ENCODE measurements at places on chromosomes 3 and 15. TPM values are rescaled to one million over a fixed set of nuclear protein-coding genes. Genes with fewer than 3 reads are reported as not detected.

DNA sequence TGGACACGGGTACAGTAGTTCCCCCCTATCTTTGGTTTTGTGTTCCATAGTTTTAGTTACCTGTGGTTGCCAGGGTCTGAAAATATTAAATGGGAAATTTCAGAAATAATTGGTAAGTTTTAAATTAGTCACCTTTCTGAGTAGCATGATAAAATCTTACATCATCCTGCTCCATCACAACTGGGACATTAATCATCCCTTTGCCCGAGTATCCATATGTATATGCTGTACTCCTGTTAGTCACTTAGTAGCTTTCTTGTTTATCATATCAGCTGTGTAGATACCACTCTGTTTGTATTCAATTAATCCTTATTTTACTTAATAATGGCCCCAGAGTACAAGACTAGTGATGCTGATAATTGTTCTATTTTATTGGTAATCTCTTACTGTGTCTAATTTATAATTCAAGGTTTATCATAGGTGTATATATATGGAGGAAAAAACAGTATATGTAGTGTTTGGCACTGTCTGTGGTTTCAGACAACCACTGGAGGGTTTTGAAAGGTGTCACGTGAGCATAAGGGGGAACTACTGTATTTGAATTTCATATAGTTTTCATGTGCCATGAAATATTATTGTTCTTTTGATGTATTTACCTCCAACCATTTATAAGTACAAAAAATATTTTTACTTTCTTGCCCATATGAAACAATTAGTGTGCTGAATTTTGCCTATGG is 41.4 kb downstream of the CTDSPL2 start:
- no peak for DNase-seq

DNA sequence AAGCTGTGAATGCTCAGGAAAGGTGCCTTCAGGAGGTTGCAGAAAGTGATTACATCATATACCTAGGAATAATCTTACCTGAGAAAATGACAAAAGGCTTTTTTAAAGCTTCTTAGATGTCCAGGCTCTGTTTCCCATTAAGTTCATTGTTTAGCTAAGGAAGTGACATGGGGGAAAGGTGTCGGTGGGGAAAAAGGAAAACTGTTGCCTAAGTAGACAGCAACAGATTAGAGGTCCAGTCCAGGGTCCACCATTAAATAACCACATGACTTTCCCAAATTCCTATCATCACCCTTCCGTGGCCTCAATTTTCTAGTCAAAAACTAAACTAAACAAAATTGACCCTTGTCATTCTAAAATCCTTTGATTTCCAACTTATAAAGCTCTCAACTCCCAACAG is 4.3 kb downstream of the WWTR1 start:
- DNase-seq, result no peak

DNA sequence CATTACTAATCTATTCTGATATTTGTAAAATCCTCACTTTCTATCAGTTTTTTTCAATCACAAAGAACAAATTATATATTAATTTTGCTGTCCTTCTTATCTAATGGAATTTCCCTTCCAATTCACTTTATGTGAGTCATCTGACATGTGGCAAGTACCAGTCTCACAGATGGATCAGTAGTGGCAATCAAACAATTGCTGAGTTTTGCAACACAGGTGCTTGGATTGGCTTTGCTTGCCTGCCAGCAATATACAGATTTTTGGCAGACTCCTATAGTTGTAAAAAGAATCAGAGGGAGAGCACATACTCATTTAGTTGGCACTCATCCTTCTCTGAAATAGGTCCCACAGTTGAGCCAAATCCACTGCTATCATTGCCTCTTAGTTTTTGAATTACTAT is 83.7 kb downstream of the BCHE start:
- no peak for DNase-seq

GRCh38 chr15:77804210-77804609 is 171.5 kb upstream of the LINGO1 start:
- DNase-seq, result no peak

DNA sequence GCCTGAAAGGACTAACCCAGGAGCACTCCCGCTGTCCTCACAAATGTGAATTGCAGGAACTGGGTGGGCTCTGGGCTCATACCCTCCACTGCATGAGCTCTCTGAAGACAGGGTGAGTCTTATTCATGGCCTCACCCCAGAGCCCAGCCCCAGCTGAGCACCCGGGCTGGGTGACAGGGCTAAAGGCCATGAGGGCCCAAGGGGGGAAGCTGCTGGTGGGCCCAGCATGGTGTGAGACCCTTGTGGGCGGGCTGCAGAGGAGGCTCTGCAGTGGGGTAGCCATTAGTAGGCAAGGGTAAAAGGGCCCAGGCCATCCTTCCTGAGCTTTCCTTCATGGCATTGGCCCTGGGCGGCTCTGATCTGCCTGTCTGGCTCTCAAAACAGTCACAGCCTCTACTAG is 30.3 kb downstream of the SRPRB start:
- DNase-seq, result no peak

DNA sequence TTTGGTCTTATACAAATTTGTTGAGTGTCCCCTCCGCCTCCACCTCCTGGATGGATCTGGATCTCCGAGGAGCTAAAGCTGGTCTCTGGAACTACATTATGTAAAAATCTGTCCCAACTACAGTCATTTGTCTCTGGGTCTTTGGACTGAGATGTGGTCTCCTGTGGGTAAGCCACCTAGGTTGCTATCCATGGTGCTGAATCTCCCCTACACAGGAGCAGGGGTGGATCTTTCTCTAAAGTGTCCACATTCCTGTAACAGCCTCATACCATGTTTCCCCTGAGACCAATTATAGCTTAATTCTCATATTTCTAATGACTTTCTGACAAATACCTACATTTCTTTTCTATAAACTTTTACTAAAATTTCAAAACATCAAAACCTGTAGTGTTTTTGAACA is 625.8 kb downstream of the TAFA4 start:
- DNase-seq, result no peak

DNA sequence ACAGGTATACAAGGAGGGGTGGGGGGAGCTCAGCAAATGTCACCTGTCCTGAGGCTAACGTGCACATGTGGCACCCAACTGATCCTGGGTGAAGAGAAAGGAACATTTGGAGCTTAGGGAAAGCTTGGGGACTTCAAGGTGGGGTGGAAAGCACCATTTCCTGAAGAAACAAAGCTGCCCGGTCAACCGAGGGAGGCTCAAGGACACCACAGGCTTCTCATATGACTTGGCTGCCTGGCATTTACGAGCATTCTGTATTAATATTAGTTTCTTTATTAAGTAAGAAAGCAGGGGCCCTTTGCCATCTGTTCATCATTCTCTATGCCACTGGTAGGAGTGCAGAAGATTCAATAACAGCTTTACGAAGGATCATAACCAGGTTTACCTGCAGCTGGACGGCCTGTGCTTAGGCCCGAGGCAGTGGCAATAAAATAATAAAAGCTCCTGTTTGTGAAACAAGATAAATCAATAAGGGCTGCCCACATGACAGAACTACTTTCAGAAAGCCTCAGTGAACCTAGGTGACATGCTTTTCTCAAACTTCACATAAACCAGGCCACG is 54.0 kb downstream of the ETV5 start:
- DNase-seq, result no peak

- DNase-seq, result no peak
Measured at GRCh38 chr3:12040902-12041301, 36.7 kb downstream of the SYN2 start.

DNA sequence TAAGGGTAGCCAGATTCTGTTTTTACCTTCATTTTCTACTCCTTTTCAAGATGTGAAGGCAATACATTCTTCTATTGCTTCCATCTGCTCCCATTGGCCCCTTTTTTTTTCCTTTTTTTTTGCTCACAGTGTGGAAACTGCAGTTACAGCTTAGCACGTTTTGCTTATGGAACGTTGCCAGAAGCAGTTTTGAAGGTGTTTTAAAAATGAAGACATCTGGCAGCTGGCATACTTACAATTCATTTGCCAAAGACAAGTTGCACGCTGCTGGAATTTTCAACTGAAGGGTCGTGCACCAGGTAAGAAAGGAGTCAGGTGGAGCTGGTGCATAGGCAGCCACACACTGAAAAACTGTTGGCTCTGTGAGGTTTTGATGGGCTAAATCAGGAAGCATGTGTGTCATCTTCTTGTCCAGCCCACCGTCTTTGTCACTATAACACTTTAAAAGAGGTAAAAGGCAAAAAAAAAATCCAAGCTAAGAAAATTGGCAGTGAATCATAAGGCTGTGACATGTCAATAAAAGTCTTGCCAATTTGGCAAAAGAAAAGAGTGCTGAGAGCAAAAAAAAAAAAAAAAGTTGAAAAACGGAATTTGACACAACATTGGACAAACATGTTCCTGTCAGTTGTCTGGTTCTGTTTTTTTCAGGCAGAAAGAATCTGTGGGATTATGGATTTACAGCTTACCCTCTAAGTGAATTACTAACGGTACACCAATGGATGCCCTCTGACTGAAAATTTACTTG is 225.4 kb upstream of the SOX2 start:
- no peak for DNase-seq

DNA sequence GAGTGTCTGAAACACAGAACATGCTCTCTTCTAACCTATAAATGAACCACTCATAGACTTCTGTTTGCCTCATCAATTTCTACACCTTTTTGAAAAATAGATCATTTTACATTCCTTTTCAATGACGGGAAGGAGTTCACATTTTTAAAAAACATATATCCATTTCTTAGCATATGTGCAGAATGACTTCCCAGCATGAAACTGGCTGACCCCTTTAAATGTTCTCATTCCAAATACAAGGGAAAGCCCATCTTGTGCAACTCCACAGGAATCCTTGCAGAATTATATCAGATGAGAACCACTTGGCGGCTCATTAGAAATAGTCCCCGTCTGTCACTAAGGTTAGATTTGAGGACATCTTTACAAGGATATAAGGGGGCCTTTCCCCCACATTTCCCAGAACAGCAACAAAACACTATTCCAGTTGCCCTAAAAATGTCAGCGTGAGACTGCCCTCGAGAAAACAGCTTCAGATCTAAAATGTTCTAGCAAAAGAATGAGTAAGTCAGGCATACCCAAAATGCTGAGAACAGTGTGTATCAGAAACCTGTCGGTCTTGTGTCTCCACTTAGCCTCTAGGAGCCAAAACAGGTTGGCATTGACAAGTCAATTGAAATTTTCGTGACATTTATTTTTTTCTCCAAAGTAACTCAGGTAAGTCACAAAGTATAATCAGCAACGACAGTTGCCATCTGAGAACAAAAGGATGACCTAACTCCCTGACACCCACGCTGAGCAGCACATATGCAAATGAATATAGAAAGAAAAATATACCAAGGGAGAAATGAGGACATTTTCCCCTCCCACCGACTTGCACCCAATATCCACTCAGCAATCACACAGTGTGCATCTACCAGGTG is 63.1 kb downstream of the FOXP1 start:
- DNase-seq, result no peak

DNA sequence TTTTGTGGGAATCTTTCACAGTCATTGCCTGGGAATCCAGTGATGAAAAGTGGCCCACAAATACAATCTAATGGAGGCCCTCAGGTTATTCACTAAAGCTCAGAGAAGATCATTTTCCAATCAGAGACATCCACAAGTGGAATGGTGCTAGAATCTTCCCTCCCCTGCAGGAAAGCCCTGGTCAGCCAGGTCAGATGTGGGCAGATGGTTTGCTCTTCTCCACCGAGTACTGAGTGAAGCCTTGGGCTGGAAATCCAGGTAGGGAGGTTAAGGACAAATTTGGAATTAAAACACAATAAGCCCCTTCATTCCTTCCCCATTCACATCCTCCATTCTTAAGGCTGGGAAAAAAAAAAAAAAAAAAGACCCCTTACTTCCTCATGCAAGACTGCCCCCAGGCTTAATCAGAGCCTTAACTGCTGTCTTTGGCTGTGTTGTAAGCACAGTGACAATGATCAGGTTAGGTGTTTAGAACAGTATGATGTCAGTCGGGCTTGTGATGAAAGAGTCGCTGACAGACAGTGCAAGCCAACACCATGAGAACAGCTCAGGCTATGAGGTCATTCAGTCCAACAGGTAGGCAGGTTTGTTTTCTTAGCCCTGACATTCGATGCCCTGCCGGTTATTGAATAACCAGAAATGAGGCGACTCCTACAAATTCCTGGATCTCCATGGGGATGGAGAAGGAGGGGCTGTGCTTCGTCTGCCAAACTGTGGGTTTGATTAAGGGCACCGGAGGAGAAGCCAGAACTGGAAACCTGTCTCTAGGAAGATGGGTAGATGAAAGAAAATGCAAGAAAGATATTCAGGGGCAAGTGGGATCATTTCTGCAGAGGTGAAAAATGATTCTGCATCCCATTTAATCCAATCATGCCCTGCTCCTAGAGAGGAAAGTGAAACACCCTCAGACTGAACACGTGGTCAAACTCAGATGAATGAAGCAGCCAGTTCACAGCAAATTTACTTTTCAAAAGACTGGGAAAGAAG is 23.5 kb upstream of the HES1 start:
- no peak for DNase-seq

GRCh38 chr3:193757457-193757856 is 164.4 kb downstream of the OPA1 start:
- DNase-seq, result no peak

DNA sequence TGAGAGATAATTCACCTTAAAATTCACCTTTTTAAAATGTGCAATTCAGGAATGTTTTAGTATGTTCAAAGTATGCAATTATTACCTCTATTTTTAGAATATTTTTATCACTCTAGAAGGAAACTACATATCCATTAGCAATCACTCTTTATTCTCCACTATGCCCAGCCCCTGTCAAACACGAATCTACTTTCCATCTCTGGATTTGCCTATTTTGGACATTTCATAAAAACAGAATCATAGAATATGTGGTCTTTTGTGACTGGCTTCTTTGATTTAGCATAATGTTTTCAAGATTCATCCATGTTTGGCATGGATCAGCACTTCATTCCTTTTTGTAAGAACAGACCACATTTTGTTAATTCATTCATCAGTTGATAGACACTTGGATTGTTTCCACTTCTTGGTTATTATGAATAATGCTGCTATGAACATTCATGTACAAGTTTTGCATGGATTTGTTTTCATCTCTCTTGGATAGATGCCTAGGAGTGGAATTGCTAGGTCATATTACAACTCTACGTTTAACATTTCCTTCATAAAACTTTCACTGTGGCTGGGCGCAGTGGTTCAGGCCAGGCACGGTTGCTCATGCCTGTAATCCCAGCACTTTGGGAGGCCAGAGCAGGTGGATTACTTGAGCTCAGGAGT is 12.7 kb downstream of the HMCES start:
- DNase-seq, result no peak

- no peak for DNase-seq
Measured at GRCh38 chr15:101168898-101169494, 82.9 kb downstream of the CHSY1 start.

The OCA2 gene
- not detected for total RNA-seq

The SAMD7 gene
- total RNA-seq, result not detected

The GAP43 gene
- not detected for total RNA-seq

The CD276 gene
- not detected for total RNA-seq

The HYAL1 gene
- total RNA-seq, result 0.51 TPM

The LDHAL6B gene
- not detected for total RNA-seq

The CD96 gene
- total RNA-seq, result 219 TPM

The GOLGA8G gene
- not detected for total RNA-seq

Measured in naive thymus-derived CD4-positive, alpha-beta T cell (primary cell).